ENCODE measurements at places on chromosomes 6 and 20.

DNA sequence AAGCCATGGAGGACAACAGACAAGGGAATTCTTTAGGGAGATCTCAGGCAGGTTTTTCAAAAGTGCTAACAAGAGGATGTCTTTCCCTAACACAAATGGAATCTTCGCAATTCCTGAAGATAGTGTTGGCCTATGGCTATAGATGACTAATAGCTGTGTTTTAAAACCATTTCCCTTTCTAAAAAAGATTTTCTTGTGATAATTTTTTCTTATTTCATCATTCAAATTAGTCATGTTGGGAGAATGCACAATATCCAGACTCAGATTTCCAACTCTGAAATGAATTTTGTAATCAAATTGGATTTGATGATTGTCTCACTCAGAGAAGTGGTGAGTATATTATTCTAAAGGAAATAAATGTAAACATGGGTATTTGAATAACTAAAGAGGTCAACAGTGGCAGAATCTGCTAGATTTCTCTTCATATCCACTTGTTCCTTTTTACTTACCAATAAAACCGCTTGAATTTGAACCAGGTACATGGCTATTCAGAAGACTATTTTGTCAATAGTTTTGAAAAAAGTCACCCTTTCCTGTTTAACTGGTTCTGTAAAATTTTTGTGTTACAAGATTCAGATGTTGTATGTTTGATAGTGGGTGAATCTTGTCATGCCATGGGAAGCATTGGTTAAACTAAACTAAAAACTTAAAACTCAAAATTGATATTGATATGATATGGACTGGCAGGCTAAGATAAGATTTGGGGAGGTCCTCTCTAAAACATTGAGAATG is 1223.7 kb upstream of the EYS start:
- no peak for DNase-seq

- DNase-seq: no peak
These were observed 1.6 kb downstream of the PGBD1 start for GRCh38 chr6:28282926-28283325.

GRCh38 chr6:16369989-16370388 is 131.6 kb downstream of the GMPR start:
- no peak for DNase-seq

GRCh38 chr6:164442572-164442971 is 866.8 kb downstream of the C6orf118 start:
- DNase-seq: no peak

GRCh38 chr6:83199173-83199862 is 6.2 kb downstream of the RWDD2A start:
- DNase-seq: no peak

- DNase-seq: no peak
These were observed 3.2 kb upstream of the TREML2 start for GRCh38 chr6:41204156-41204555.

GRCh38 chr6:128141932-128142331 is 241.1 kb upstream of the THEMIS start:
- DNase-seq: no peak

DNA sequence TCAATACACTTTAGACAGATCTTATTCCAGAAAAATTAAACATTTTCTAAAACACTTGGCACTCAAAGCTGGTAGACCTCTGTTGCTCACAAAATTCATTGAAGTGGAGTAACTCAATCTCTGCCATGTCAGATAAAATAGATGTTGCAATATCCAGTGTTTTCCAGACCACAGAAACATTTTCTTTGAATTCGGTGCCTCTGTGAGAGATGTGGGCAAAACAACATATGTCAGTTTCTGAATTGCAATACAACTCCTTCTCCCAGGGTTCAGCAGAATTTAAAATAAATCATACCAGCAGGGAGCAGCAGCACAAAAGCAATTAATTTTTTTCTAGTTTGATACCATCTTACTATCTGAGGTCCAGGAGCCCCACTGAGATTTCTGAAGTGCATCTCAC is 11.3 kb upstream of the PKHD1 start:
- no peak for DNase-seq

DNA sequence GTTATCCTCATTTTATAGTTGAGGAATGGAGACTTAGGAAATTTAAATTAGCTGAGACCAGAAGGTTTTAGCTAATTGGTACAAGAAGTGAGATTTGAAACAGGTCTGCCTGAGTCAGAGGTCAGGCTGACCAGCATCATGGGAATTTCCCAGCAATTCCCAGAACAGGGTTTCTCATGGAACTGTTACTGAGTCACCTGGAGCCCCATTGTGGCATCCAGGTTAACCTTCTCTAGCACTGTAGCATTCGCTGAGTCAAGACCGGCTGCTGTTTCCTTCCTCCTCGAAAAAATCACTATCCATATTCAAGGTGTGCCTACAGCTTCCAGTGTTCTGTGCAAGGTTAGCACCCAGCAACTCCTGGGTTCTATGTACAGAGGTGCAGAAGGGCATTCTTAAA is 238.0 kb upstream of the MAN1A1 start:
- no peak for DNase-seq

GRCh38 chr6:55918639-55919038 is 43.2 kb upstream of the BMP5 start:
- DNase-seq: no peak

GRCh38 chr20:16296931-16297330 is 276.3 kb downstream of the KIF16B start:
- DNase-seq: no peak

DNA sequence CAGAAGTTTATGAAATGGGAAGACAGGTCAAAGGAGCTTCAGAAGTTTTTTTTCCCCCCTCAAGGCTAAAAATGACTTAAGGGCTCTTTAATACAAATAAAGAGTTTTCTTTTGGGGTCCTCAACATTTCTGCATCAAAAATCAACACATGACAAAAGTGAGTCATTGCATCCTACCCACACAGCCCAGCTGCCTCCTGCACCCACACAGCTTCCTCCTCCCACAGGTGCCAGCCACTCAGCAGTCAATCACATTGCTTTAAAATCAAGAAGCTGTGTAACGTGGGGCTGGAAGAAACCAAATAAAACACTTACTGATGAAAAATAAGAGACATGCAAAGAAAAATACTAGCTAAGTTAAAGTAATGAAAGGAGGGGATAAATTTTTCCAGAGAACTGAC is 68.5 kb downstream of the MAP3K5 start:
- no peak for DNase-seq

GRCh38 chr20:57718490-57719009 is 8.7 kb upstream of the PMEPA1 start:
- peak; percentile 81 for DNase-seq

DNA sequence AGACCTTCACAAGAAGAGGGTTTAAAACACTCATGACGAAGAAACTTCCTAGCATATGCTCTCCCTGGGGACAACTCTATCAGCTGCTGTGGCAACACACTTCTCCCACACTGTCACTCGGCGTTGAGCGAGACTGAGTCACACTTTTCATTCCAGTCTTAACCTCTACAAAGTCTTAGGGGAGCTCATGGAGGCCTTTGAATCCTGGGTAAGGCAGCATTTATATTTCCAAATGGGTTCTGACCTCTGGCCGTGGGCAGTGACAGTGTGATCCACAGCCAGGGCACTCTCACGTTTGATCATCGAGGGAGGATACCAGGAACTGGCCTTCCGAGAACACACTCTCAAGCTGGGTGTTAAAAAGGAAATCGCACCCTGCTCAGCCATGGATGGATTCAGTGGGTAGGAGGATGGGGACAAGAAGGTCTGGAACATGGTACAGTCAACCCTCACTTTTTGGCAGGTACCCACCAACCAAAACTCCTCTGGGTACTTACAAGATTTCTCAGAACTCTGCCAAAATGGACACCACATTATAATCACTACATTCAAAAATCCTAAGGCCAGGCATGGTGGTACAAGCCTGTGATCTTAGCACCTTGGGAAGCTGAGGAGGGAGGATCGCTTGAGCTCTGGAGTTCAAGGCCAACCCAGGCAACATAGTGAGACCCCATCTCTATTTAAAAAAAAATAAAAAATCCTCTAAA is 19.6 kb downstream of the RRBP1 start:
- DNase-seq: no peak

GRCh38 chr6:17584241-17584803 is 15.8 kb upstream of the FAM8A1 start:
- no peak for DNase-seq

DNA sequence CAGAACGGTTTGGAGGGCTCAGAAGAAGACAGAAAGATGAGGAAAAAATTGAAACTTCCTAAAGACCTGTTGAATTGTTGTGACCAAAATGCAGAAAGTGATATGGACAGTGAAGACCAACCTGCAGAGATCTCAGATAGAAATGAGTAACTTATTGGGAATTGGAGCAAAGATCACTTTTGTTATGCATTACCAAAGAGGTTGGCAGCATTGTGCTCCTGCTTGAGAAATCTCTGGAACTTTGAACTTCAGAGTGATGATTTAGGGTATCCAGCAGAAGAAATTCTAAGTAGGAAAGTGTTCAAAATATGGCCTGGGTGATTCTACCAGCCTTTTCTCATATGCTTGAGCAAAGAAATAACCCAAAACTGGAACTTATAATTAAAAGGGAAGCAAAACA is 136.0 kb downstream of the GJA1 start:
- no peak for DNase-seq

GRCh38 chr6:98416027-98416426 is 418.3 kb upstream of the POU3F2 start:
- no peak for DNase-seq

DNA sequence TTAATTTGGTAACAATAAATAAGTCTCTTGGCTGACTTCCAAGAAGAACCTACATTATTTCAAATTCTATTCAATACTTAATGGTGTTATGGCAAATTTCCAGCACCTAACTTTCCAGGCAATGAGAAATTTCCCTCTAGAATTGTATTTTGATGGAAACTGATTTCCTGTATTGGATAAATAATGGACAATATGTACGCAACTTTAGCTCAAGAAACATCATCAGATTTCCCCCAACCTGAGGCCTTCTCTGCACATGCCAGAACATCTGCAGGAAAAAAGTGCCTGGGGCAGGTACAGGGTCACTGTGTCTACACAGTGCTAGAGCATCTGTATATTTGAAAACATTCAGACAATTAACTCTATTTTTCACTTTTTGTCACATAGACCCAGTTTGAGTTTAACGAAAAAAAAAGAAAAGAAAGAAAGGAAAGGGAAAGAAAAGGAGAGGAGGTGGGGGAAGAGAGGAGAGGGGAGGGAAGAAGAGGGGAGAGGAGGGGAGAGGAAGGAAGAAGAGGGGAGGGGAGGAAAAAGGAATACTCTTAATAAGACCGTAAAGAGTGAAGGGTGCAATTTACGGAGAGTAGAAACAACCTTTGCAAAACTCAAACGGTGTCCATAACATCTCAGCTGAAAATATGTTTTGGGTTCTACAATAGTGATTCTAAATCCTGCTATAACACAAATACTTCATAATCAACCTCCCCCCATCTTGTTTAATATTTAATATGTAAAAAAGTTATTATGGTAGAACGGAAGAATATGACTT is 130.0 kb downstream of the TSHZ2 start:
- no peak for DNase-seq

GRCh38 chr20:57306747-57307146 is 22.9 kb upstream of the SPO11 start:
- DNase-seq: no peak

DNA sequence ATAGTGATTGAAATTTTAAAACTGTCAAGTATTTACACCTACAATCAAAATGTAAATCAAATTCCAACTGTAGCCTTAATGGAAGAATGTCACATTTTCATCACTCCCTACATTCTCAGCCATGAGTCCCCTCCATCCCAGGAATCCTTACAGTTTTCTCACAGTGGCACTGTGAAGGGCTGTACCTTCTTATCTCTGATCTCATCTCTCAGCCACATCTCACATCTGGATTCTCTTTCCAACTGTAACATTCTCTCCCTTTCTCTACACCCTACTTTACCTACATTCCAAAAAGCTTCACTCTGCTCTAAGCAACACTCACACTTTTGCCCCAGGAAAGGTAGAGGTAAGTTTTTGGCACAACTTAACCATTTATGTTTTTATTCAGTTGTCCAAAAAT is 8.9 kb upstream of the MARCKS start:
- no peak for DNase-seq

DNA sequence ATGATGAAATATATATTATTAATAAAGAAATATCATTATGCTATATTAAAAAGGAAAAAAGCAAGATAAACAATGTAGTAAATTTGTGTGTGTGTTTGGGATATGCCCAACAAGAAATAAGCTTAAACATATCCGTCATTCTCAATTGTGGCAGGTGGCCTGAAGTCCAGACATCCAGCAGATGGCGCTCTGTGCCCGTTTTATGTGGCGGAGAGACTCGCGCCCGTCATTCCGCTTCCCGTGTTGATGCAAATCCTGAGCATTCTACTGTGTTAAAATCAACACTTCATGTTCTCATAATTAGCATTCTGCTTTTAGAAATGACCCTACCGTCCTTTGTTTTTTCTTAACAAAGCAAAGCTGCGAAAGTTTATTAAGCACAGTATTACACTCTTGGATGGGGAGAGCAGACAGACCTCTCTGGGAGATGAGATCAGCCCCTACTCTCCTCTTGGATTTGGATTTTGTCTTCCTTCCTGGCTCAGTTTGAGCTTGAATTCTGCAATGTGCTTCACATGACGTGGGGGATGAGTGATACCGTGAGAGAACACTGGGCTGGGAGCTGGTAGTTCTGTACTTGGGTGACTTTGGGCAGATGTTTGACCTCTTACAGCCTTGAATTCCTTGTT is 125.8 kb downstream of the MCHR2 start:
- peak; percentile 56 for DNase-seq

GRCh38 chr6:166605752-166606151 is 19.3 kb upstream of the RAMACL start:
- DNase-seq: no peak

GRCh38 chr6:134352786-134353480 is 35.0 kb upstream of the SGK1 start:
- DNase-seq: no peak

DNA sequence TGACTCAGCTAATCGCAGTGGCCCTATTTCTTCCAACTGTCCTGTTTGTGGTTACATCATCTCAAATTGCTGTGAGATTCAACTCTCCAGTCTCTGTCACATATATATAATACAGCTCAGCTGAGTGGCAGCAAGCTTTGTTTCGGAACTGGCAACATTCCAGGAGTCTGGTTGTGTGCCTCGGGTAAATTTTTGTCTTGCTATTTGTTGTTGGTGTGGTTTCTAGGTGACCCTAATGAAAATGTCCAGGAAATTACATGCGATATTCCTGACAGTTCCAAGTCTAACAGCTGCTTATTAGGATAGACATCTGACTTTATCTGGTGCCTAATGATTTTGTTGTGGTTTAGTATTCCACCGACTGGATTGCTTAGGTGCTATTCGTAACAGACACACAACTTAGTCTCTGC is 581.8 kb downstream of the CD109 start:
- DNase-seq: no peak

Data from stimulated activated CD8-positive, alpha-beta memory T cell treated with anti-CD3 and anti-CD28 coated beads, Interleukin-7, amount 100 ng/mL, for 24 hours (primary cell).